ENCODE measurements at places on chromosomes 7 and 10.

GRCh38 chr10:52623761-52624160, 148.8 kb downstream of the MBL2 start:
- no peak for DNase-seq

DNA sequence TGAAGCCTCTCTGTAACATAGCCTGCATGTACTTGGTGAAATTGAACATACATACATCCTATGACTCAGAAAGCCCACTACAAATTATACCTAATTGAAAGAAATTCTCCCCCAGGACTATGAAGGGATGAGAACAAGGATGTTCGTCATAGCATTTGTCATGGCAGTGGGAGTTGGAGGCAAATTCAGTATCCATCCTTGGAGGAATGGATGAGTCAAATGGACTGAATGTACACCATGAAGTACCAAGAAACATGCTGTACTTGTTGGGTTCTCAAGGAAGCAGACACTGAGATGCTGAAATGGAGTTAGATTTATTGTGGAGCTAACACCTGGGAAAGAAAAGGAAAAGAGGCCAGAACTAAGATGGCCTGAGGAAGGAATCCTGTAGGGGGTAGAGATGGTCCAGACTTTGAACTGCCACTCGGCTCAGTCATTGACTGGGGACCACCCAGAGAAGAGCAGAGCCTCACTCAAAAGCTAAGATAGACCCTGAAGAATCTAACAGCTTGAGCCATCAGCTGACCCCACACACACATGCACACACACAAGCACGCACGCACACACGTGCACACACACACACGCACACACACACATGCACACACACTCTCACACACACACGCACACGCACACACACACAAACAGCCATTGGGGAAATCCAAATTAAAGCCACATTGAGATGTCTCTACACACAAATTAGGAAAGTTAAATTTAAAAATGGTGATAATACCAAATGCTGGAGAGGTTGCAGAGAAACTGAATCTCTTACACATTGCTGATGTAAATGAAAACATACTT, 22.3 kb downstream of the AOC1 start:
- no peak for DNase-seq

GRCh38 chr10:129855836-129856563, 108.1 kb downstream of the EBF3 start:
- no peak for DNase-seq

GRCh38 chr7:1290026-1290678, 57.5 kb downstream of the UNCX start:
- DNase-seq: no peak

DNA sequence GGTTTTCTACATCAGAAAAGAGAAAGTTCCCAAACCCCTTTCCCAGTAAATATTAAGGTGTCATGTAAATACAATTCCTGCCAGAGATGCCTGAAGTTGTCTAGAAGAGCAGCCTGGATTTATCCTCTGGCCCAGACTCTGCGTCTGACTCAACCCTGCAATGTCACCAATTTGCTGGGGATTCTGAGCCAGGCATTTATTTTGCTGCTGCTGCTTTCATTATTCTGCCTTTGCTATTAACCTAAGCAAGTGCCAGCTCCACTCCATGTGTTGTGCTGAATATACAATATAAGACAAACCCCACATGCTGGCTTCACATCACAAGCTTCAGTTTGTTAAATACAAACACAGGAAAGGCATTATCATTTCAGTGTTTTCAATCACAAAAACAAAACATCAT, 59.1 kb downstream of the ELAPOR2 start:
- DNase-seq: no peak

DNA sequence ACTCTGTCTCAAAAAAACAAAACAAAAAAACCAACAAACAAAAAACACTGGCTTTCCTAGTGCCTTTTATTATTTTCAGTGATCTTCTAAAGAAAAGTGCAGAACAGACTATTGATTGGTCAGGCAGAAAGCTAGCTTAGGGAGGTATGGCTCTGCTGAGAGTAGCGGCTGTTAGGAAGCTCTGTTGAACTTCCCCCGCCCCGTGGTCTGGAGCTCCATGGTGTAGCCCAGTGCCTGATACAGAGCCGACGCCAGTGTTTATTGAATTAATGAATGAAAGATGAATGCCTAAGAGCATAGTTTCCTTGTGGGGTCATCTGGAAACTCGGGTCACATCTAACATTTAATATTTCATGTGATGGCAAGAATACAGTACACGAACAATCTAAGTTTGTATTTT, 90.5 kb upstream of the ARMC3 start:
- DNase-seq: no peak

DNA sequence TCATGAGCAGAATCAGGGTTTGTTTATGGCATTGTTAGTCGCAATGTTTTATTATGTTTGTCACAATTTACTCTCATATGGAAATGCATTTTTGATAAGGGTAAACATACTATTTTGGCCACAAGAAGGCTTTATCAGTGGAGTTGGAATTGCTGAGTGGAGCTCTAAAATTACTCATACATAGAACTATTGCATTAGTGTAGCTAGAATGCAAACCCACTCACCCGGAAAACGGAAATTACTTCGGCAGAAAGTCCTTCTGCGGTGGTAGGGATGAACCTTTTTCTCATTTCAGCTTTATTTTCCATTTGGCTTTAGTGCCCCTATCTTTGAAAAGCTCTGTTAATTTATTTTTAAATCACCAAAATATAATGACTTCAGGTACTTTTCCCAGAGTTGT, 42.8 kb upstream of the NPY start:
- no peak for DNase-seq

- DNase-seq: no peak
These were observed 439.6 kb downstream of the TNS3 start for GRCh38 chr7:47142169-47142866.

- no peak for DNase-seq
These were observed 41.5 kb upstream of the PDGFA start for GRCh38 chr7:560966-561630.

DNA sequence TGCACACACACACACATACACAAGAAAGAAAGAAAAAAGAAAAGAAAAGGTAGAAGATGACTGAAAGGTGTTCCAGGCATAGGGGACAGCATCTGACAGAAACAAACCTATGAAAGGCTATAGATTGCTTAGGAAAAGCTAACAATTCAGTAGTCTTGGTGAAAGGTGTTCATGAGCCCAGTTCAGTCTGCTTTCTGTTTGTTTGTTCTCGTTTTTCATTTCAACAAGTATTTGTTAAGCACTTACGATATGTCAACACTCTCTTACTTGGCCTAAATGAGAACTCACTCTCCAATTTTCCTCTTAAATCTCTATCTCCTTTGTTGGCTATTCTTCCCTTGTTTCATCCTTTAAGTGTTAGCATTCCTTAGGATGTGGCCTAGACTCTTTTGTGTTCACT, 133.2 kb downstream of the GRM8 start:
- DNase-seq: no peak

Measured in fibroblast of skin of left quadriceps (primary cell).